ENCODE measurements at places on chromosomes 4 and X.

DNA sequence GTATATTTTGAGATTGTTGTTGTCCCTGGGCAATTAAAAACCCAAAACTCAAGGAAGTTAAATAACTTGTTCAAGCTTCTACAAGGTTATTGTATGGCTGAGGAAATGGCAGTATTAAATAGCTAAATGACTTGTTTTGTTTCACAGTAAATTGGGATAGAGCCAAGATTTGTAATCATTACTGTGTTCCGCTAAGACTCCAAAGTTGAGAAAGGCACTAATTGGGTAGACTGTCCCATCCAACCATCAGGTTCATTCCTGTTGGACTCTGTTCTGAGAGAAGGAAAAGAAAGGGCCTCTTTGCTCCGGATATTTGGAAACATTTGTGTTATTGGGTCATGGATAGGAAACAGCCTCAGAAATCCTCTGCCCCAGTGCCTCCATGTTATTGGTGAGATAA lies 82.2 kb downstream of the DCLK2 start:
- DNase-seq: no peak

DNA sequence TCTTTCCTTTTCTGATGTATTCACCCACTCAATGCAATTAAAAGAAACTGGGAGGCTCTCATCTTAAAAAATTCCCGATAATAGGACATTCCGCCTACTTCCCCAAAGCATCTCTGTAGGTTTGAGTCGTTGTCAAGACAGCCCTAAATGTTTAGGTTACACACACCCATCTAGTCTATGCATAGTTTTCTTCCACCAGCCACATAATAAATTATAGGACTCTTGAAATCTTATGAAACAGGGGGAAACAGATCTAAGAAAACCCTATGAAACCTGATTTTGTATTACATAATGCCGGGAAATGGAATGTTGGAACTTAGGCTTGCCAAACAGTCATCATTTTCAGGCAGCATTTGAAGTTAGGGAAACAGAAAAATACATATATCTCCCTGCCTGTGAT lies 150.0 kb downstream of the PRKX start:
- DNase-seq: no peak

- no peak for DNase-seq
These were observed at the start of gene TBC1D1 for GRCh38 chr4:37890801-37891259. TSS of gene TBC1D1 (plus strand) at chr4:37891084. CDS start at chr4:37902096, 11,012 bp downstream.

DNA sequence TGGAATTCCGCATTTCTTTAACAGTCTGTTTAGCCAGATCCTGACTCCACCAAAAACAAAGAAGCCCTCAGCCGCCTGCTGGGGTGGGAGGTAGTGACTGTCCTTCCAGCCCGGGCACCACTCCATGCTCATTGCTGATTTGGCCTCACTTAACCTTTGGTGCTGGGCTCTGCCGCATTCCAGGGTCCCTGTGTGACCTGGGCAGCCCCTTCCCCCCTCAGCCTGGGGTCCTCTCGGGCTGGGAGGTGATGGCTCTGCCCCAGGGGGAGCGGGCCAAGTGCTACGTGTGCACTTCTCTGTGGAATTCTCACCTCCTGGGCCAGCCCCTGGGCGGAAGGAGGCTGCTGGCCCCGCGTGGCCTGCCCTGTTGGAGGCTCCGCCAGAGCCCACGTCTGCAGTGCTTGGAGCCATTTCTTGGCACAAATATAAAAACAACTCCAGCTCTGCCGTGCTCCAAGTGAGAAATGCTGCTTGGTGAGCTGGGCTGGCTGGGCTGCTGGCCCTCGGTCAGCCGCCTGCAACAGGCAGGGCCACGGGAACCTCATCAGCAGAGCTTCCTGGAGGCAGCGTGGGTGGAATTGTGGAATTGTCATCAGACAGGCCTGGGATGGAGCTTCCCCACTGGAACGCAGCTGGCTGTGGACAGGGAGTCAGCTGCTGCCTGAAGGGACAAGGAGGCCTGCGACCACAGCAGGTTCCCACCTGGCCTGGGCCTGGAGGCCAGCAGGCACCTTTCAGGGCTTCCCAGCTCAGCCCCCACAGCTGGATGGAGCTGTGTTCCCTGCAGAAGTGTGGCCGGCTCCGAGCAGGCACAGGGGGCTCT lies 66.0 kb downstream of the TRMT44 start:
- DNase-seq: peak; percentile 69

- no peak for DNase-seq
These were observed 6.1 kb upstream of the SMPX start for GRCh38 chrX:21764008-21764407.

DNA sequence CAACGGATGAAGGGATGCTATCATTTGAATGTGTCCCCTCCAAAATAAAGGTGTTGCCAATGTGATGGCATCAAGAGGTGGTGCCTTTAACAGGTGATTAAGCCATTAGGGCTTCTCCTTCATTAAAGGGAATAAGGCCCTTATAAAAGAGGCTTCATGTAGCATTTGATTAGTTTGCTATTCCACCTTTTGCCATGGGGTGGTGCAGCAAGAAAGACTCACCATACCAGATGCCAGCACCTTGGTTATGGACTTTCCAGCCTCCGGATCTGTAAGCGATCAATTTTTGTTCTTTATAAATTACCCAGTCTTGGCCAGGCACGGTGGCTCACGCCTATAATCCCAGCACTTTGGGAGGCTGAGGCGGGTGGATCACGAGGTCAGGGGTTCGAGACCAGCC lies 7.9 kb upstream of the SLC25A43 start:
- DNase-seq: no peak

GRCh38 chr4:8308856-8309771 lies 39.6 kb downstream of the HTRA3 start:
- no peak for DNase-seq

- no peak for DNase-seq
These were observed 430.9 kb downstream of the MAPK10 start for GRCh38 chr4:85928775-85929591.

All from right forelimb (tissue), 1 donor.